Neural progenitor cell (in vitro differentiated cells): ENCODE measurements at places on chromosomes 5 and 9. TPM values are rescaled to one million over a fixed set of nuclear protein-coding genes. Genes with fewer than 3 reads are reported as not detected.

The PCDHGB7 gene
- total RNA-seq = 21.1 and 23.9 TPM in 2 replicates

The SOHLH1 gene
- total RNA-seq = not detected in 2 replicates

GRCh38 chr9:77284616-77285015 is 107.3 kb downstream of the VPS13A start:
- H3K4me1 ChIP-seq = no peaks in the 10 kb centered on the region
- H3K4me3 ChIP-seq = no peak overlapping the region
- H3K27ac ChIP-seq = no peak overlapping the region
- H3K27me3 ChIP-seq = no peaks in the 10 kb centered on the region
- no peak for DNase-seq

The FAM81B gene
- not detected in 2 replicates for total RNA-seq

The LCN12 gene
- total RNA-seq = 0.19 TPM in 1 of 2 replicates, not detected in the other

The PCDHGB3 gene
- 0.74 and 0.95 TPM in 2 replicates for total RNA-seq

DNA sequence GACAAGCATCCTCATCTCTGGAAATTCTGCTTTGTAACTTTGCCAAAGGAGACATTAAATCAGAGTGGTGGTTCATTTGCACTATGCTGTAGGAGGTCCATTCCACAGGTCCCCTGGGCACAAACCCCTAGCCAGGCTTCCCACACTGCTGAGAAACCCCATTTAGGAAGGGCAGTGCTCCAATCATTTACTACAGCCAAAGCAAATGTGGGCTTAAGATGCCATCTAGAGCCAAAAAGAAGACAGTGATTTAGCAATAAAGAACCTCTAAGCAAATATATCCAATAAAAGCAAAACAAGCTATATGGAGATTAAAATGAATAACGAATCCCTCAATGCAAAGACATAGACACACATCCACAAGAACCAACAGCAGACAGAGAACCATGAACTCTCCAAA is 129.0 kb upstream of the ALDH1B1 start:
- no peak overlapping the region for H3K27ac ChIP-seq
- H3K4me3 ChIP-seq = no peak overlapping the region
- H3K27me3 ChIP-seq = peaks cover 5% of the 10 kb centered on the region
- H3K4me1 ChIP-seq = no peaks in the 10 kb centered on the region

The ESM1 gene
- not detected in 2 replicates for total RNA-seq

The TAF11L10 gene
- not detected in 2 replicates for total RNA-seq

DNA sequence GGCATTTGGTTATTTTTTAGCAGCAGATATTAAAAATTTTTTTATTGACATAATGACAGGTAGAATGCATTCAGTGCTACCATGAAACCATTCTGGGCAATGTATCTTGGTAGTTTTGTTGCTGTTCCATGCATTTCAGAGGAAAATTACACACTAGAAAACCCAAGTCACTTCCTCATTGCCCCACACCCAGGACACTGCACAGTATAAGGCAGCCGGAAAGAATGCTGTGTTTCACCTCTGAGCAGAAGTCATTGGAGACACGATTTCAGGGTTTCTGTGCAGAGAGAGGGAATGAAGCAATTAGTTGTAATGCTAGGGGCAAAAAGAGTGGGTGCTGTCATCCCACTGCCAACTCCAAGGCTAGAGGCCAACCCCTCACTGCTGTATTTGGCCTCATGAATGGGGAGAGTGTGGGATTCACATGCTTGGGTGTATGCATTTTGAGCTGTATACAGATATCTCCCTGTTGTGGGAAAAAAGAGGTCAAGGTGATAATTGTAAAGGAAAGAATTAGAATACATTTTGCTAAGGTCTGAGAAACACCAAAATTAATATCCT is 290.5 kb downstream of the BNC2 start:
- DNase-seq = no peak
- H3K4me1 ChIP-seq = peaks cover 10% of the 10 kb centered on the region
- no peaks in the 10 kb centered on the region for H3K27me3 ChIP-seq
- no peak overlapping the region for H3K4me3 ChIP-seq
- H3K27ac ChIP-seq = no peak overlapping the region

DNA sequence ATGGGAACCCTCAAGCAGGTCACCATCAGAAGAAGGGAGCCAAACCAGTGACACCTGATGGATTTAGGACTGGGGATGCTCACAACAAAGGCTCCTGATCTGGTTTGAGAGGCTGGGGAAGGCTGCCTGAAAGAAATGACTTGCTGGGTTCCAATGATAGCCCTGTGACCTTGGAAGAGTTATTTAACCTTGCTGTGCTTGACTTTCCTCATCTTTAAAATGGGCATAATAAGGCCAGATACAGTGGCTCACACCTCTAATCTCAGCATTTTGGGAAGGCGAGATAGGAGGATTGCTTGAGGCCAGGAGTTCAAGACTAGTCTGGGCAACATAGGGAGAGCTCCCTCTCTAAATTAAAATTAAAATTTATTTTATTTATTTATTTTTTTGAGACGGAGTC is 63.6 kb upstream of the PSD2 start:
- H3K4me1 ChIP-seq = peaks cover 10% of the 10 kb centered on the region
- no peak overlapping the region for H3K27ac ChIP-seq
- no peaks in the 10 kb centered on the region for H3K27me3 ChIP-seq
- no peak overlapping the region for H3K4me3 ChIP-seq

The SLC35D2 gene
- total RNA-seq = 18.5 and 30.1 TPM in 2 replicates

The CLPTM1L gene
- total RNA-seq = 74.8 and 79.9 TPM in 2 replicates

- H3K4me3 ChIP-seq = no peak overlapping the region
- no peaks in the 10 kb centered on the region for H3K36me3 ChIP-seq
- H3K27me3 ChIP-seq = no peaks in the 10 kb centered on the region
- H3K27ac ChIP-seq = no peak overlapping the region
- no peak for DNase-seq
These were observed 19.7 kb upstream of the ABL1 start for GRCh38 chr9:130815242-130815808.

- H3K27me3 ChIP-seq = no peaks in the 10 kb centered on the region
- no peak for DNase-seq
- H3K27ac ChIP-seq = no peak overlapping the region
- no peaks in the 10 kb centered on the region for H3K36me3 ChIP-seq
- H3K4me3 ChIP-seq = no peak overlapping the region
These were observed 47.2 kb upstream of the CXCL14 start for GRCh38 chr5:135625961-135626360.

DNA sequence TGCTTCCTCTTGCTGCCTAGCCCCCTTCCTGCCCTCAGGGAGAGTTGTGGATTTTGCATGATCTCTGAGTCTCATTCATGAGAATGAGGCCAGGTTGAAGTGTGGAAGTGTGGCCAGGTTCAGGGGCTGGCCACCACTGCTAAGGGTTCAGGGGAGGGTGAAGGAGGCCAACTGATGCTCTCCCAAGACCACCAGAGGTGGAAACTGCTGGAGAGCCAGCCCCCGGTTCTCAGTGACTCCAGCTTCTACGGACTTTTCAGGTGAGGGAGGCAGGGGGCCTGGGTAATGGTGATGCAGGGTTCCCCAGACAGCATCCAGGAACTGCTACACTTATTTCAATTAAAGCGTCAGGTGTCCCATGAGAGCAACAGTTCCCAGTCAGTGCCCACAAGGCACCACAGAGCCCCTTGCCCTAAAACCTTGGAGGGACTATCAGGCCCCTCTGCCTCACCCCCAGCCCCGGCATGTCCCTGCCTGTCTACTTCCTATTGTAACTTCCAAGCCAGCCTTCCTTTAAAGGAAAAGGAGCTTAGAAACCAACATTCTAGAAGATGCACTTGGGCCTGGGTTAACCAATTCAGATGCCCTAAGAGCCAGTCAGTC is 50.1 kb downstream of the AMBP start:
- H3K27me3 ChIP-seq = no peaks in the 10 kb centered on the region
- H3K36me3 ChIP-seq = peaks cover 10% of the 10 kb centered on the region
- no peak overlapping the region for H3K4me3 ChIP-seq

DNA sequence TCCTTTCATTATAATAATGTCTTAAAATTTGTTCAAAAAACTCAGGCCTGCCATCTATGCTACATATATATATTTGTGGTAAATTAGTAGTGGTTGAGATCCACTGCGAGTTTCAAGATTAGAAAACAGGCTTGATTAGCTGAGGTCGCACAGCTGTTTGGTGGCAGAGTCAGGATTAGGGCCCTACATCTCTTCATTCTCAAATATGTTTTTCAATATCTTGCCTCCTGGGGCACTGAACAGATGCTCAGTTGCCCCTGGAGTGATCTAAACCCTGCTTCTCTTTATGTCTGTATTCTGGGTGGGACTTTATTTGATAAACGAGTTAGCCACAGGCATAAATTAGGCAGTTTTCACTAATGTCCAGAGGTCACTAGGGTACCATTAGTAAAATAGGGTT is 27.8 kb upstream of the CEP120 start:
- no peak for DNase-seq
- no peak overlapping the region for H3K27ac ChIP-seq
- H3K36me3 ChIP-seq = no peaks in the 10 kb centered on the region

DNA sequence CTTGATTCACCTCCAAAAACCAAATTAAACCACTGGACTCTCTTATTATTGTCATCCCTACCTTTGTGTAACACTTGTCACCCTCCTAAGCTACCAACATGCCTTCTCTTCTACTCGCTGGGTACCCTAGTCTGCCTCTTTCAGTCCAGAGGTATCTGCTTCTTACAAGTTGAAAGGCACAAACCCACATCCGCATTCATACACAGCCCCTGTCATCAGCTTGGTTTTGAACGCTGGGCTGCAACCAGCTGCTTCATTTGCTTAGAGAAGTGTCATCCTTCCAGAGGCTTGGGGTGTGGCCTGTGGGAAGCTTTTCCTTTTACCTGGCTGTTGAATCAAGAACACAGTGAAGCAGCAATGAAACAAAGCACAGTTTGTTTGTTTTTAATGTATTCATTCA is 138.8 kb upstream of the WWC1 start:
- no peaks in the 10 kb centered on the region for H3K27me3 ChIP-seq
- H3K27ac ChIP-seq = no peak overlapping the region
- H3K4me1 ChIP-seq = peaks cover 28% of the 10 kb centered on the region
- no peak overlapping the region for H3K4me3 ChIP-seq
- no peak for DNase-seq

The ZDHHC11B gene
- total RNA-seq = 0.25 and 0.60 TPM in 2 replicates

- no peak for DNase-seq
- no peak overlapping the region for H3K4me3 ChIP-seq
- H3K27me3 ChIP-seq = no peaks in the 10 kb centered on the region
- peaks cover 4% of the 10 kb centered on the region for H3K4me1 ChIP-seq
These were observed 14.9 kb downstream of the FAM151B start for GRCh38 chr5:80502800-80503199.

DNA sequence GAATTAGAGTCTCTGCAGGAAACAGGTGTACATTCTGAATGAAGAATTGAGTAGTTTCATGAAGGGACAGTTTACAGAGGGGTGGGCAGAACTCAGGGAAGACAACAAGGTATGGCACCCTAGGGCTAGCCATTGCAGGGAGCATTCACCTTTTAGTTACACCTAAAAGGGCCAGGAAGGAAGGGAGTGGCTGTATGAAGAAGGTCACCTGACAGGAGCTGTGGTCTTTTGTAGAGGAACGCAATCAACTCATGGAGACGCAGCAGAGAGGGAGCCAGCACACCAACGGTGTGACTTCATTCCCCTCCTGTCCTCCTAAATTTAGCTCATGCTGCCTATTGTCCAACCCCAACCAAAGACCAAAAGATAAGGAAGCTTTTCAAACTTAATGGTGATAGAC is 12.7 kb upstream of the ZCCHC7 start:
- H3K27ac ChIP-seq = no peak overlapping the region
- no peaks in the 10 kb centered on the region for H3K27me3 ChIP-seq
- H3K4me1 ChIP-seq = no peaks in the 10 kb centered on the region
- H3K4me3 ChIP-seq = no peak overlapping the region

The ANKDD1B gene
- total RNA-seq = 0.40 and 0.60 TPM in 2 replicates

The BARHL1 gene
- total RNA-seq = 1.0 and 3.1 TPM in 2 replicates

The DND1 gene
- 0.37 and 1.1 TPM in 2 replicates for total RNA-seq

The ZBED3 gene
- total RNA-seq = 0.36 and 1.2 TPM in 2 replicates

- no peaks in the 10 kb centered on the region for H3K27me3 ChIP-seq
- H3K4me3 ChIP-seq = no peak overlapping the region
- no peaks in the 10 kb centered on the region for H3K4me1 ChIP-seq
- H3K36me3 ChIP-seq = peaks cover 4% of the 10 kb centered on the region
These were observed 11.1 kb upstream of the NADK2 start for GRCh38 chr5:36252722-36253365.

DNA sequence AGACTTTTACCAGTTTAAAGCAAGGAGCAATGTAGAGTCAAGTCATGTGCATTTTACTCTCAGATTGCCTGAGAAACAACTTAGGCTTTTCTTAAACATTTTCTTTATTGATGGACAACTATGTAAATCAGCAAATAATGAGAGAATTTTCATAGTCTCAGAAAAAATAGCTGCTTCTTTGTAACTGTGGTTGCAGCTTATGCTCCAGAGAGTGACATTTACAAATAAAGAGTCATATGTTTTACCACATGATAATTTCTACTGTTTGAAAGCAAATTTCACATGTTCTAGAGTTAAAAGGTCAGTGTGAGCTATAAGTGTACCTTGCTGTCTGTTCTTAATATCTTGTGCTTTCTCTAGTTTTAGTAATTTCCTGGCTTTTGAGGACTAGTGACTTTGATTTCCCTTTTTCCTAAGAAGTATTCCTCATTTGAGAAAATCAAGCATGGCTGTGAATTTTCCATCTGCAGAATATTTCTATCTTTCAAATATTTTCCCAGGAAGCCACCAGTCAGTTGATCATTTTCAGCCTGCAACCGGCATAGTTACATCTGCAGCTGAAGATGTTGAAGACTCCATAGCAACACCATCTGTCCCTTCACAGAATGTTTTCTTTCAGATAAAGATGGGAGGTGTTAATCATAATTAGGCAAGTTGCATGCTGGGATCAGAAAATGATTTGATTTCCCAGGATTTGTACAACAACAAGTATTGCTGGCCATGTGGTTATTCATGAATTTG is 229.9 kb downstream of the SGCD start:
- no peak overlapping the region for H3K4me3 ChIP-seq
- no peaks in the 10 kb centered on the region for H3K36me3 ChIP-seq
- H3K27me3 ChIP-seq = no peaks in the 10 kb centered on the region

DNA sequence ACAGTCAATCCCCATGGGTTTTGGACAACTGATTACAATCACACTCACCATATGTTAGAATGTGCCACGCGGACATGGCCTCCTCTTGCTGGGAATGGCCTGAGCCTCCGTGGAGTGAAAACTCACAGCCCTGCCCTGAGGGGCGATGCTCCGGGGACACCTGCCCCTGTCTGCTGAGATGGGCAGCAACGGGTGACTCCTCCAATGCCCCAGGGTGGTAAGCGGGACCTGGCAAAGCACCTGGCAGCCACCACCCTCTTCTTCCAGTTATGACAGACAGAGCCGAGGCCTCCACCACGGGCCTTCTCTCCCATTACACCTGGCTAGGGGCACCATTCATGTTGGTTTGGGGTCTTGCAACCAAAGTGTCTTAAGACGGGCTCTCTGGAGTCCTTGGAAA is 94.9 kb upstream of the COL5A1 start:
- H3K27me3 ChIP-seq = no peaks in the 10 kb centered on the region
- H3K4me3 ChIP-seq = no peak overlapping the region
- DNase-seq = no peak
- no peak overlapping the region for H3K27ac ChIP-seq
- peaks cover 10% of the 10 kb centered on the region for H3K4me1 ChIP-seq

DNA sequence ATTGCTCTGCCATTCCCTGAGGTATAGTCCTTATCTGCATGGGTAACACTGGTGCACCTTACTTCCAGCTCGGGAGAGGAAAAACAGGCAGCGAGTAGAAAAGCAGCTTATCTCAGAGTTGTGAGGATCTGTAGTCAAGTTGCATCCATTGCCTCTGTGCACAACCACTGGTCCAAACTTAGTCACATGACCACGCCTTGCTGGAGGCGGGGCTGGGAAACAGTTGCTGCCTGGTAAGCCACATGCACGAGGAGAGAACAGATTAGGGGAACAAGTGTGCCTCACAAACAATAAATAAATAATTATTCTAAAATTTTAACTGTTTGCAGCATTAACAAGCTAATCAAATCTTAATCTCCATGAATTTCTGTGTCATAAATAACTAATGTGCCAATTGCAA is 18.6 kb downstream of the ZNF622 start:
- no peak overlapping the region for H3K4me3 ChIP-seq
- DNase-seq = no peak
- no peak overlapping the region for H3K27ac ChIP-seq
- peaks cover 9% of the 10 kb centered on the region for H3K36me3 ChIP-seq
- H3K27me3 ChIP-seq = no peaks in the 10 kb centered on the region
- no peaks in the 10 kb centered on the region for H3K4me1 ChIP-seq
